Memory B cell (primary cell): ENCODE measurements at places on chromosomes 1 and 21.
A peak's percentile ranks its signal among the peaks of the same experiment; 100 is the strongest.

GRCh38 chr1:201966171-201966570, 10.9 kb downstream of the TIMM17A start:
- peaks cover 17% of the 10 kb centered on the region for H3K36me3 ChIP-seq
- H3K4me3 ChIP-seq: no peak overlapping the region
- no peaks in the 10 kb centered on the region for H3K27me3 ChIP-seq
- DNase-seq: no peak

GRCh38 chr1:201652181-201652580, 113.3 kb downstream of the NAV1 start:
- H3K27me3 ChIP-seq: peaks cover 9% of the 10 kb centered on the region
- H3K36me3 ChIP-seq: no peaks in the 10 kb centered on the region
- DNase-seq: no peak

- no peak overlapping the region for H3K27ac ChIP-seq
- peaks cover 6% of the 10 kb centered on the region for H3K4me1 ChIP-seq
- H3K36me3 ChIP-seq: no peaks in the 10 kb centered on the region
- DNase-seq: peak; percentile 77
- no peaks in the 10 kb centered on the region for H3K27me3 ChIP-seq
Observed at GRCh38 chr1:23403735-23404486, 20.6 kb downstream of the TCEA3 start.

DNA sequence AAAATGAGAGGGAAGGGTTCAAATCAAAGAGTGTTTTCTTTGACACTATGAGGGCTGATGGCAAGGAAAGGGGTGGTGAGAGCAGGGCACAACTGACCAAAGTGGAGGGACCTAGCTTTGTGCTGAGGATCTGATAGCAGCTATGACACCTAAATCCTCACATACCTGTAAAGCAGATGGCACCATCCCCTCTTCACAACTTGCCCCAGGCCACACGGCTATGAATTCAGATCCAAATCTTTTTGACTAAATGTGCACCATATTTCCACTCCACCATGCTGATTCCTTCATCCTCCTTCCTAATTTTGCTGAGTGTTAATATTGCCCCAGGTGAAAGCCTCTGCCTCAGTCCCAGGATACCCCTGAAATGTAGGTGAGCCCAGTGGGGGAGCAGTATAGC, 385.7 kb downstream of the PLPP3 start:
- H3K4me3 ChIP-seq: no peak overlapping the region
- no peak overlapping the region for H3K27ac ChIP-seq
- H3K27me3 ChIP-seq: peaks cover 5% of the 10 kb centered on the region
- H3K36me3 ChIP-seq: no peaks in the 10 kb centered on the region
- DNase-seq: no peak

DNA sequence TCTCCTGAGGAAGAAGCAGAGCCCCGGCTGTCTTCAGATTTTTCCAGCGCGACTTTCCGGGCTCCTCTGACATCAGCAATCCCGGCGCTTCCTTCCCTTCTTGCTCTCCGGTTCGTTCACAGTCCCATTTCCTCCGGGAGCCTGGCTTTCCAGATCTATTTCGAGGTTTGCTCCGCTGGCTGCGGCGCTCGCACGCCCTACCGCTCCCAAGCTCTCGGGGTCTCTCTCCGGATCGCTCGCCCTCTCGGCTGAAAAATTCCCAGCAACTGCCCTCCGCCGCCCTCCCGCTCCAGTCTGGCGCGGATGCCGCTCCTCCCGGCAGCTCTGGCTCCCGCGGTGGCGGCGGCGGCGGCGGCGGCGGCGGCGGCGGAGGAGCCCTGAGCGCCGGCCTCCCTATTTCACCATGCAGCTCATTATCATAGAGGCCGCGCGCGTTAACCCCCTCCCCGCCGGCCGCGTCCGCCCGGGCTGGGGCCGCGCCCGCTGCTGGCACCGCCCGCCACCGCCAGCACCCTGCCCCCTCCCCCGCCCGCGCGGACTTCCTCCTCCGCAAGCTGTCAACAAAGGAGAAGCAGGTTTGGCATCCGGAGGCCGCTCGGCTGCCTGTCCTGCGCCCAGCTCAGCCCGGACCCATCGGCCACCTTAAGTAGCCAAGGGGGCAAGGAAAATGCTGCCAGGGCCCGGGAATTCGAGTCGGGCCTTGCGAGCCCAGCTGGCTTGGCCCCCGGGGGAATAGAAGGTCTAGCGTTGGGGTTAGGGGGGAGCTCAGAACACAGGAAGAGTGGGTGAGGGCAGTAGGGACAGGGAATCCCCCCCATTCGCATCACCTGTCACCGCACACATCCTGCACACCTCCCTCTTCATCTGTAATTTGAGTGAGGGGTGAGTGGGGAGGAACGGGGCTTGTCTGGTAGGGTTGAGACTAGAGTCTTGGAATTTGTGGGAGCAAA, at the start of gene PLXNA2:
Gene PLXNA2, minus strand, starts transcription at position 418 of the 950 bp plus-strand sequence. CDS start 26,462 bp downstream, outside the sequence.
- peak within 1 kb of the TSS; percentile 35 for H3K27ac ChIP-seq
- H3K27me3 ChIP-seq: peaks cover 9% of the 10 kb centered on the region
- peaks cover 8% of the 10 kb centered on the region for H3K4me1 ChIP-seq
- no peaks in the 10 kb centered on the region for H3K36me3 ChIP-seq
- DNase-seq: peak; percentile 45

GRCh38 chr1:244304156-244304555, 147.6 kb downstream of the ADSS2 start:
- no peak overlapping the region for H3K4me3 ChIP-seq
- H3K36me3 ChIP-seq: peaks cover 3% of the 10 kb centered on the region
- peaks cover 7% of the 10 kb centered on the region for H3K4me1 ChIP-seq
- no peak for DNase-seq

DNA sequence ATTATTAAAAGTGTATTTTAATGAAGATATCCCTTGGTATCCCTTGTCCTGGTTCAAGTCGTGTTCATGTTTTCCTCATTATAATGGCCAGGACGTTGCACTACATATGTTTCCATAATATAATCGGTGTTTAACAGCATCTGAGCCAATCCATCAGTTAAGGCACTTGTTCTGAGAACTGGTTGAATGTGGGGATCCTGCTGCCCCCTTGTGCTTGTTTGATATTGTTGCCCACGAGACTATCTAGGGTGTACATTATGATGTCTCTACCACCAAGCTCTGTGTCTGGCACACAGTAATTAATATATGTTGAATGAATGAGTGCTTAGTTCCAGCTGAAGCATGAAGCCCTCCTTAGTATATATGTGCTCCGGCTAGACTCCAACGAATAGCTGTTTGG, 193.0 kb downstream of the CACNA1E start:
- H3K27ac ChIP-seq: no peak overlapping the region
- H3K4me1 ChIP-seq: peaks cover 2% of the 10 kb centered on the region
- peaks cover 2% of the 10 kb centered on the region for H3K36me3 ChIP-seq
- H3K27me3 ChIP-seq: peaks cover 15% of the 10 kb centered on the region
- DNase-seq: peak; percentile 20
- no peak overlapping the region for H3K4me3 ChIP-seq

DNA sequence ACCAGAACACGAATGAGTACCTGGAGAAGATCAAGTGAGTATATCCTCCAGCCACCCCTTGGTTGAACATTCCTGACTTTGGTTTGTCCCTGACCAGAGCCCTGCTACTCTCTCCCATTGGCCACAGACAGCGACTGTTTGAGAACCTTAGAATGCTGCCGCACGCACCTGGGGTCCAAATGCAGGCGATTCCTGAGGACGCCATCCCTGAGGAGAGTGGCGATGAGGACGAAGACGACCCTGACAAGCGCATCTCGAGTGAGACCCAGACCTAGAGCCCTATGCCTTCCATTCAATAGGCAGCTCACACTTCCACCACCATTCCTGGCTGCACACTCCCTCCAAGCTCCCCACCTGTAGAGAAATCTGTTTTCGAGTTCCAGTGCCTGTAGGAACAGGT, 4.5 kb downstream of the MARCKSL1 start:
- no peaks in the 10 kb centered on the region for H3K27me3 ChIP-seq
- DNase-seq: no peak
- no peak overlapping the region for H3K27ac ChIP-seq
- H3K4me3 ChIP-seq: no peak overlapping the region

DNA sequence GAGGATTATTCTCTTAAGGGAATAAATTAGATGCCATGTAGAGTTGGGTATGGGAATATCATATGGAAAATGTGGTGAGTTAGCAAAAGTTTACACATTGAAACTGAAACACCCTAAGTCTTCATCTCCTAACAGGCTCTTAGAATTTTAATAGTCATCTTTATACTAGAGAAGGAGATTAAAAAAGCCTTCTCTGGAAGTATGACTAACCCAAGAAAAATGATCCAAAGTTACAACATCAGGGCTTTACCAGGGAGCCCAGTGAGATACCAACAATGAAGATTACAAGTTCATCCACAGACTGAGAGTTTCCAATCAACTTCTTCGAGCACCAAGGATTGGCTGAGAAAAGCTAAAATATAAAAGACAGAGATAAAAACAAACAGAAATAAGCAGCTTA, 70.0 kb upstream of the KIAA0040 start:
- H3K27me3 ChIP-seq: peaks cover 4% of the 10 kb centered on the region
- H3K4me3 ChIP-seq: no peak overlapping the region
- H3K4me1 ChIP-seq: no peaks in the 10 kb centered on the region
- H3K36me3 ChIP-seq: peaks cover 19% of the 10 kb centered on the region
- DNase-seq: no peak

- no peak for DNase-seq
- peaks cover 18% of the 10 kb centered on the region for H3K36me3 ChIP-seq
- no peak overlapping the region for H3K27ac ChIP-seq
- no peak overlapping the region for H3K4me3 ChIP-seq
- H3K27me3 ChIP-seq: no peaks in the 10 kb centered on the region
- peaks cover 4% of the 10 kb centered on the region for H3K4me1 ChIP-seq
Observed at GRCh38 chr1:77796695-77797405, 17.4 kb downstream of the MIGA1 start.

DNA sequence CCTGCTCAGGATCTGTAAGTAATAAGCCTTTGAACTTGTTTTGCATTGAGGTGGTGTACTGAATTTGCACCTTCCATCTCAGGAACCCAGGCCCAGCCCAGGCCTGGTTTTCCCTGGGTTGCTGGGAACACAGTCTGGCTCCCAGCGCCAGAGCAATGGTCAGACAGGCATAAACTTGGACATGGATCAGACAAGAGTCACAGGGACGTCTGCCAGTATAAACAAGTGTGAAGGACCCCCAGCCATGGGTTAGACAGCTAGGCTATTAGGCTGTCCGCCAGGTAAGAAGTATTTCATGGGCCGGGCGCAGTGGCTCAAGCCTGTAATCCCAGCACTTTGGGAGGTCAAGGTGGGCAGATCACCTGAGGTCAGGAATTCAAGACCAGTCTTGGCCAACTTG, 5.5 kb downstream of the IFNLR1 start:
- H3K4me1 ChIP-seq: peaks cover 47% of the 10 kb centered on the region
- H3K4me3 ChIP-seq: no peak overlapping the region
- no peak overlapping the region for H3K27ac ChIP-seq
